ENCODE measurements at places on chromosomes 13 and 19.

- DNase-seq = no peak
Measured at GRCh38 chr19:29685326-29685725, 20.1 kb downstream of the PLEKHF1 start.

DNA sequence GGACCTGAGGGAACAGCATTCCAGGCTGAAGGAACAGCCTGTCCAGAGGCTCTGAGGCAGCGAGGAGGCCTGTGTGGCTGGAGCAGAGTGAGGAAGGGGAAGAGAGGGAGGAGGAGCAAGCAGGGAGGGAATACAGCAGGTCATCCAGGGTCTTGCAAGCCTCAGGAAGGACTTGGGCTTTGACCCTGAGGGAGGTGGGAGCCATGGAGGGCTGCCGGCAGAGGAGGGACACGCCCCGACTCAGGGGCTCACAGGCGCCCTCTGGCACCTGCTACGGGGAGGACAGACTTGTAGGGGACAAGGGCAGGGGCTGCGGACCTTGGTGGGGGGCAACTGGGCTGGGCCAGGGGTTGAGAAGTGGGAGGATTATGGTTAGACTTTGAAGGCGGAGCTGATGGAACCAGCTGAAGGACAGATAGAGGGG, 4.7 kb downstream of the TINCR start:
- DNase-seq = no peak

DNA sequence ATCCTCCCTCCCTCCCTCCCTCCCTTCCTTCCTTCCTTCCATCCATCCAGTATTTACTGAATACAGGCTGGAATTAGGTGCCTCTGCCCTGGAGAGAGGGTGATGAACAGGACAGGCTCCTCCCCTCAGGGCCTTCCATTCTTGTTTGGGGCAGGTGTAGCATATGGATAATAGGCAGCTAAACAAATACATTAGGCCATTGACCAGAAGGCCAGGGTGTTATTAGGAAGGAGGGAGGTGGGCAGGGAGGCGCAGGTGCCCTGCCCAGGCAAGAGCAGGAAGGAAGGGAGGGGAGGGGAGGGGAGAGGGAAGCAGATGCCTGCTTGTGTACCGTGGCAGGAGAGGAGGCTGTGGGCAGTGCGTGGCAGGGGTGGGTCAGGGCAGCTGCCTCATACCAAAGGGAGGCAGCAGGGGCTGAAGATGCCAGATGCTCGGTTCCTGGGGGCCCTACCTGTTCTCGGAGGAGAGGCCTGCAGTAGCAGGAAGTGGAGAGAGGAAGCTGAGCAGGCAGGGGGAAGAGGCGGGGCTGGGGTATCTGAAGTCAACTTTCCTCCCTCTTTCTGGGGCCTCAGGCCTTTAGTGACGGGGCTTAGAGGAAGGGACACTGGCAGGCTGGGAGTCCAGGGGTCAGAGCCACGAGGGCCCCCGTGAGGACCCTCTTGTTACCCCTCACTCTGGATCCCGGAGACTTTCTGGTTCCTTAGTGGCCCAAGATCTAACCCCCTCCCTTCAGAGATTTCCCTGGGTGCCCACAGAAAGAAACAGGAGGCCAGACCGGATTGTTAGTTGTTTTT, at the start of gene RINL:
Gene RINL (minus strand): TSS at position 495 of the 794 bp plus-strand sequence. CDS start 1,533 bp downstream, outside the sequence.
- DNase-seq = peak; percentile 65

GRCh38 chr19:29275266-29275665, 62.3 kb upstream of the UQCRFS1 start:
- no peak for DNase-seq

DNA sequence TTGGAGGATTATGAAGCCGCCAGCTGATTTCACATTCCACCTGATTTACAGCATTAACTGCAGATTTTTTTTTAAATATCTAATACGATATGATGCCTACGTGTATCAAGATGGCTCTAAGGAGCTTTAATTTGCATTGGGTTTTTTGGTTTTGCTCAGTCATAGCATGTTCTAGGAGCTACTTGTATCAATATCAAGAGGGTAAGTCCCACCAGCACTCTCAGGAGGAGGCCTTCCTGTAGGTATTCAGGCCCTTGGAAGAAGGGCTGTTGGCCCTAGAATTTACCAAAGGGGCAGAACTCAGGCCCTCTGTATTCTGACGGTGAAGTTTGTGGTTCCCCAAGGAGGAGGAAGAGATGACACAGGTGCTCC, 97.2 kb upstream of the IPO5 start:
- no peak for DNase-seq

DNA sequence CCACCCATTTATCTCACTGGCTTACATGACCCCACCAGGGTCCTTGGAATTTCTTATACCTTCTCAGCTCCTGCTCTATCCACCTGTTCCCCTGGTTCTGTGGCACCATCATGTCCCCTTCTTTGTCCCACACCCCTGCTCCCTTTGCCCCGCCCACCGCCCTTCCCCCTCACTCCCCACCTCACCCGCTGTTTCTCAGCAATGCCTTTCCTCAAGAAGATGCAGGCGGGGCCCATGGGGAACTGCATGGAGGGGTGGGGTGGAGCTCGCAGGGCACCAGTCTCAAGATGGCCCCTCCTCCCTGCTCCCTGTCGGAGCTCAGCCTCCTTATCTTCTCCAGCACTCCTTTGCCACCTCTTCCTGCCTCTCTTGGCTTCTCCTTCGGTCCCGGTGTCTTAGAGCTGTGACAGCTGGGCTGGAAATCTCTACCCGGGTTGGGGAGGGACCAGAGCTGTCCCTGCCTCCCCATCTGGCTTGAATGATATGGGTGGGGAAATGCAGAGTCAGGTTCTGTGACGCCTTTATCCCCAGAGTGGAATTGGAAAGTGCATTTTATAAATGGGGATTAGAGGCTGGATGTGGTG, at the start of gene CABP5:
Gene CABP5 (minus strand): TSS at position 405 of the 584 bp plus-strand sequence. CDS start 157 bp downstream, at position 248.
- no peak for DNase-seq

- no peak for DNase-seq
Measured at GRCh38 chr13:23868521-23868920, 20.7 kb downstream of the MIPEP start.
